ENCODE measurements at places on chromosomes 7 and 10. TPM values are rescaled to one million over a fixed set of nuclear protein-coding genes. Genes with fewer than 3 reads are reported as not detected.

Gene ADARB2
- total RNA-seq, result not detected

Gene NKX2-3
- total RNA-seq, result not detected

Gene VIPR2
- under 0.01 TPM for total RNA-seq

Gene MCM10
- total RNA-seq, result 0.83 TPM

Gene ATG9B
- under 0.01 TPM for total RNA-seq

Gene RALA
- 43.9 TPM for total RNA-seq

Gene MRLN
- not detected for total RNA-seq

Gene OR9A4
- not detected for total RNA-seq

Gene ANKRD2
- total RNA-seq, result 1.8 TPM

Gene MEOX2
- total RNA-seq, result 0.50 TPM

Gene TMEM184A
- under 0.01 TPM for total RNA-seq

Gene PRLHR
- not detected for total RNA-seq

Gene ARMC3
- total RNA-seq, result not detected

Gene GJD4
- 0.17 TPM for total RNA-seq

Gene OR2A7
- total RNA-seq, result 0.50 TPM

Gene GALNT17
- total RNA-seq, result under 0.01 TPM

Gene HPSE2
- 0.51 TPM for total RNA-seq

Gene EFCAB10
- not detected for total RNA-seq

Gene OR6V1
- total RNA-seq, result not detected

Gene PILRA
- total RNA-seq, result 0.33 TPM

Gene SRPK2
- 61.8 TPM for total RNA-seq

Gene NOS3
- total RNA-seq, result 0.50 TPM

Gene CBLL1
- total RNA-seq, result 17.5 TPM

Gene GRID1
- total RNA-seq, result 0.33 TPM
